Stimulated activated CD8-positive, alpha-beta memory T cell treated with anti-CD3 and anti-CD28 coated beads, Interleukin-15, amount 100 ng/mL, for 4 hours (primary cell): ENCODE measurements at places on chromosomes 7 and 10.

- DNase-seq: no peak
Observed at GRCh38 chr7:41786404-41786803, 83.5 kb upstream of the INHBA start.

DNA sequence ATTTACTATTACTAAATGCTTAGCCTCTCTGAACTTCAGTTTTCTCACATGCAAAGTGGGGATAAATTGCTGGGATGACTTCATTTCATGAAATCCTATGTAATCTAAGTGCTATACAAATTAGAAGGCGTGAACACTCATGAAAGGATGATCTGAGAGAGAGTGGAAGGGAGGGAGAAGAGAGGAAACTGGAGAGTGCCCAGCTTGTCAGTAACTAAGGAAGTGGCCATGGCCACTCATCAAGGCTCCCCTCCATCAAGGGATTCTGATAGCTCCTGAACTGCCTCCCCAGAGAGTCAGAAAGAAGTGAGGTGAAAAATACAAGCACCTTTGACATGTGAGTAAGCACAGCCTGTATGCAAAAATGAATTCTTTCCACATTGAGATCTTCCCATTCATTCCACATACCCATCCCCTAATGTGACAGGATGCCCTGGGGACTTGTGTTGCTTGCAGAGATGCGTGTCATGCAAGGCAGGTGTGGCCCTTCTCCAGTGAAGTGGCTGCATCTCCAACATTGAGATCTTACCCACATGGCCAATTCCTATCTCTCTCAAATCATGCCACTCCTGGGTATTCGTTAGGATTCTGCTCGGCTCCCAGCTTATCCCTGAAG, 76.5 kb upstream of the ITPRID1 start:
- no peak for DNase-seq

DNA sequence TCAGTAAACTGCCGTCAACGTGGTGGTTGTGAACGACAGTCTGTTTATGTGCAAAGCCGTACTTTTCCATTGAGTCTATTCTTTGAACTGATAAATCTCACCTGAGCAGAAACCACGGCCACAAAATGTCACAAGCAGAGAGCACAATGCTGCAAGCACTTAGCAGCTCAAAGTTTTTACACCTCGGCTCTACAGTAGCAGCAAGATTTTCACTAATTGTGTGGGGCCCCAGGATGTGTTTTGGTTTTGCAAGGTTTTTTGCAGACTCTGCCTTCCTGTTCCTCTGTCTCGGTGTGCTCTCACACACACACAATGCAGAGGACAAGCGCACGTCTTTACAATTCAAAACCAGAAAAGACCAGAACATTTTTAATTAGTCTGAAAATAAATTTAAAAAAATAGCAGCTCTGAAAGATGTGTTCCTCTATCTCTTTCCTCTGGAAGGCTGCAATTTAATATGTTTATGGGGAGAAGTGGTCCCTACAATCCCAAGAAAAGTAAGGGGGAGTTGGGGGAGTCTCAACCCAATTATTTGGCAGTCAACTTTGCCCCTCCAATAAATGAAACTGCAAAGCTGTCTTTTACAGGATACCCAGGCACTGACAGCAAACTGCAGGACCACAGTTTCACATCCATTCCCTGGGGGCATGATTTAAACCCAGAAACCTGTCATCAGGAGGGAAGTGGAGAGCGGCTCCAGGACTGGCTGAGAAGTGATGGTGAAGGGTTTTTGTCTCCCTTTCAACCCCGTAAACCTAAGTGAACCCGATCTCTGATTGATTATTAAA, 73.8 kb upstream of the SFMBT2 start:
- peak; percentile 13 for DNase-seq

DNA sequence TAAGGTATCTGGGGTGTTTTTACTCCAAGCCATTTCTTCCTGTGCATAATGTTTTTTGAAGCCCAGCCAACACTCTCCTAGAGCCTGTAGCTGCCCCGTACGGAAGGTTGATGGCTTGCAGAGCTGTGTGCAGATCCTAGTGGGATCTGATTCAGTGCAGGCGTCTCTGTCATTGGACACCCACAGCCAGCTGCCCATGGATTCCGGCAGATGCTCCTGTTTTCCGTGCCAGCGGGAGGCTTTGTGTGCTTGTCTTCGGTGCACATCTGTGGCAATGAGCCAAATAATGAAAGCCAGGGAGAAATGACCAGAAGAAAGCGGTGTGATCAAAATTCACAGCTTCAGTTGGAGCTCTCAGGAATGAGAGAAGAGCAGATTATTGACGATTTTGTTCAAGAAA, 426.4 kb downstream of the TYW1 start:
- no peak for DNase-seq

DNA sequence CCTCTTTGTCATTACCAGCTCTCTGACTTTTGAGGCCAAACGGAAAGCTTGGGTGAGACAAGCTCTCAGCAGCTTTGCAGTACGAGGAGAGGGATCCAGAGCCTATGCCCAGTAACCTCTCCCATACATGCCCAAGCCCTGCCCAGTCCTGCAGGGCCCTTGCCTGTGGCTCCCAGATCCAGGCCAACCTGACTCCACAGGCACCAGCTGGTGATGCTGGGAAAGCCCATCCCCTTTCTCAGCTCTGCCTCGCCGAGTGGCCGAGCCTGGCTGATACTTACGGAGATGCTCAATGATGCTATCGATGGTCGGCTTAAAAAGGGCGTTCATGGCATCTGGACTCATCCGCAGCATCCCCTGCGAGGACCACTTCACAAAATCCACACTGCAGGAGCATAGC, 55.4 kb downstream of the PNLIPRP2 start:
- DNase-seq: no peak

- no peak for DNase-seq
Observed at GRCh38 chr7:106016331-106016730, 53.3 kb downstream of the CDHR3 start.

DNA sequence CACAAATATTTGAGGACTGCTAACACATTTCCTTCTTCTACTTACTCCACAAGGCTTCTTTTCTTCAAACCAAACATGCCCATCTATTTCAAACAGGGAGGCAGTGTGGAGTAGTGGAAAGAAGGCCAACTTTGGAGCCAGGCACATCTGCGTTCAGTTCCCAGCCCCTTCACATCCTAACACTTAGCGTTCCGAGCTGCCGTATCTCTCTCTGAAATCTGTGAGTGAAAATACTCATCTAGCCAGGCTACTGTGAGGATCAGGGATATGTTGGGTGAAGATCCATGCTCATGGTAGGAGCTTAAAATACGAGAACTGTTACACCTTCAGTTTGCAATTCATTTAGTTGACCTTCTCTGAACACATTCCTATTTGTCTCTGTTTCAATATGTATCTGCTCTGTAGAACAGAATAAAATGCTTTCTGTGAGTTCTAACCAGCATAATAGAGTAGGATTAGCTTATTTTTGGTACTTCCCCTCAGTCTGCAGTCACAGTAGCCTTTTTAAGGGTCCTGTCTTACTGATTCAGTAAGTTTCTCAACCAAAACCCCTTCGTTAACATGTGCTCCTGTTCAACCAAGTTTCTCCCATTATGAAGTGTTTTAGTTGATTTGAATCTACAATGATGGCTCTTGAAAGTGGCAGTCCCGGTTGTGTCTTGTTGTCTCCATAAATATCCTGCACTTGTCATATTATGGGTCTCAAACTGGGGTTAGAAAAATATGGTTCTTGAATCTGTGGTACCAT, 3.3 kb upstream of the MEST start:
- DNase-seq: no peak

- DNase-seq: no peak
Observed at GRCh38 chr10:128268015-128268722, 141.9 kb upstream of the MKI67 start.

DNA sequence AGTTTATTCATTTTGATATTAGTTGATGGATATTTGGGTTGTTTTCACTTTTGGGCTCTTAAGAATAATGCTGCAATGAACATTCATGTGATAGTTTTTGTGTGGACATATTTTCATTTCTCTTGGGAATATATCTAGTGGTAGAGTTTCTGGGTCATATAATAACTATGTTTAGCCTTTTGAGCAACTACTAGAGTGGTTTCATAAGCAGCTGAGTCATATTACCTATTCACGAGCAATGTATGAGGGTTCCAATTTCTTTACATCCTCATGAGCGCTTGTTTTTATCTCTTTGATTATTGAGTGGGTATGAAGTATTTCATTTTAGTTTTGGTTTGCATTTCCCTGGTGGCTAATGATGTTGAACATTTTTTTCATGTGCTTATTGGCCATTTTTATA, 182.6 kb downstream of the PON1 start:
- no peak for DNase-seq

DNA sequence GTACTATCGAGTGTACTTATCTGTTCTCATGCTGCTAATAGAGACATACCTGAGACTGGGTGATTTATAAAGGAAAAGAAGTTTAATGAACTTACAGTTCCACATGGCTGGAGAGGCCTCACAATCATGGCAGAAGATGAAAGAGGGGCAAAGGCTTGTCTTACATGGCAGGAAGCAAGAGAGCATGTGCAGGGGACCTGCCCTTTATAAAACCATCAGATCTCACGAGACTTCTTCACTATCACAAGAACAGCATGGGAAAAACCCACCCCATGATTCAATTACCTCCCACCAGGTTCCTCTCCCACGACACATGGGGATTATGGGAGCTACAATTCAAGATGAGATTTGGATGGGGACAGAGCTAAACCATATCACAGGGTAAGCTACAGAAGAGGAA, 4.5 kb downstream of the NDUFA5 start:
- no peak for DNase-seq

DNA sequence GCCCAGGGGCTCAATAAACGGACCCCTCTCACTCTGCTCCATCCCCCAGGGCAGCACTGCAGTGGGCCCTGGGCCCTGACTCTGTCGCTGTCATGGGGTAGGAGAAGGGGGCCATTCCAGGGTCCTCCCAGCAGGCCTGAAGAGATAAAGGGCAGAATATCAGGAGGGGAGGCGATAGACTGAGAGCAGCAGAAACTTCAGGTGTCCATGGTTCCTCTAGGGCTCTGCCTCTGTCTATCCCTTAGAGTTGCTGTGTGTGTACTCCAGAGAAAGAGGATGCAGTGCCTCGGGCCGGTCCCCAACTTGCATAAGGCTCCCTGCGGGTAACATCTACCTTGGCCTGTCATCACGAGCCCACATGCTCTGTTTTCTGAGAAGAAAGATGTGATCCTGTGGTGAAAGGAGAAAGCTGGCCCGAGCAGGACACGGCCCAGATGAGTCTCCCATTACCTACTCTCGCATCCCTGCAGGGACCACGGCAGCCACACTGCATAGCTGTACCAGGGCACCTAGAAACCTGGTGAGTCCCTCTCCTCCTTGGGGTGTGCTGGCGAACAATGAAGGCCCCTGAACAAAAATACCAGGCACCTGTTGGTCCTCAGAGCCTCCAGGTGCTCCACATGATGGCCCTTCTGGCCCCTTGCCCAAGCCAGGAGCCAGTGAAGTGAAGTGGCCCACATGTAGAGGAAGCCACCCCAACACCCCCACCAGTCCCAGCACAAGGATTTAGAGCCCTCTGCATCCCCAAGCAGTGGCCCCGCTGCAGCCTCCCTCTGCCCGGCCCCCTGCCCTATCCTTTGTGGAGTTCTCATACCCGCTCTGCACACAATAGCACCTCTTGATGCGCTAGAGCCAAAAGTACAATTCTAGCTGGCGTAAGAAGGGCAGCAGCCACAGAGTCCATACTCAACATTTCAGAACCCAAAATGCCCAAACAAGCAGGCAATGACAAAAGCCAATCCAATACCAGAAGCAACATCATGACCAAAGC, 106.8 kb downstream of the ARHGAP22 start:
- DNase-seq: no peak

DNA sequence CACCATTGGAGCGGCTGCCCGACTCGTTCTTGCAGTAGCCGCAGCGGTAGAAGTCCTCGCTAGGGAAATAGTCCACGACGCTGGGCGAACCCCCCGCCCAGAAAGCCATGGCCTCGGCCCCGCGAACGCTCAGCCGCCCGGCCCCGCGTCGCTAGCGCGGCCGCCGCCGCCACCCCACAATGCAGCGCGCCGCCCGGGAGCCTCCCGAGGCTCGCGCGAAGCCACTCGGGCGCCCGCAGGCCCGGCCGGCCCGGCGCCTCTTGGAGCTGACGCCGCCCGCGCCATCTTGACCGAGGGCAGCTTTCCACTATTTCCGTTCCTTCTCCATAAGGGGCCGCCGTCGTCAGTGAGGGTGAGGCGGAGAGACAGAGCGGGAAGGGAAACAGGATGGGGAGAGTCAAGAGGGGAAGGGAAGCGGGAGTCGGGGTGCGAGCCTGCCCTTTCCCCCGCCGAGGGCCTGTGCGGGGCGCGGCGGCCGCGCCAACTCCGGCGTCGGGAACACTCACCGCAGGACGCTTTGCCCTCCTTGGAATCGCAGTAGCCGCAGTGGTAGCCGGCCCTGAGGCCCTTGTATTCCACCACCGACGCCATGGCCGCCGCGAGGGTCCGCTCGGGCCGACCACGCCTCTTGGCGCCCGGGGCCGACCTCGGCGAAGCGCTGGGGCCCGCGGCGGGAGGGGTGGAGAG, at the start of gene ATE1:
Gene ATE1 (minus strand): TSS at position 191 of the 687 bp plus-strand sequence. CDS start 82 bp downstream, at position 109.
- peak; percentile 65 for DNase-seq

DNA sequence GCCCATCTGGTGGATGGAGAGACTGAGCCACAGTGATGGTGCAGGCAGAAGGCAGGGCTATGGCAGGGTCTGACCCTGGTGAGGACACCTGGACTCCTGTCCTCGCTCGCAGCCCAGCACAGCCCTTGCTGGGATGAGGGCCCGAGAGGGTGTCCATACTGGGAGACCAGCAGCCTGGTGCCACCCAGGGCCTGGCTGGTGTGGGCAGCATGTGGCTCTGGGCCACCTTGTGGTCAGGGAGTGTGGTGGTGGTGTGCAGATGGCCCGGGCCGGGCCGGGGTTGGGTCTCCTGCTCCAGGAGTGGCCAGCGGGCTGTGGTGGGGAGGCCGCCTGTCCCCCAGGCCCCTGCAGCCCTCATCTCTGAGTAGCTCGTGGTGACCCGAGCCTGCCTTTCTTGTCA, 14.9 kb downstream of the ADCY1 start:
- no peak for DNase-seq

DNA sequence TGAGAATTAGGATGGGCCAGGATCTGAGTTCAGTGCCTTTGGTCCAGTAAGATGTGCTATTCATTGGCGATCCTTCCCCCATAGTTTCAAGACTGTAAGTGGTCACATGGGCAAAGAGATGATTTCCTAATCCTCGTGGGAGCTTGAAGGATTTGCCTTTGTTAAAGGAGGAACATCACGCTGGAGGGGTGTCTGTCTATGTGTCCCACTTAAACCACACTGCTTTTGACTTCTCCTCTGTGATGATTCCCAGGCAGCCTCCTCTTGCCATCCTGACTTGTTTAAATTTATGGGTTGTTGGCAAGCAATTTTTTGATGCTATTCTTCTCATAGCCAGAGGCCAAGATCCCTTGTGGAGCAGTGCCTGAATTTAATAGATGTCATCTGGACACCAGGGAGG, 154.0 kb downstream of the TCF7L2 start:
- DNase-seq: no peak

- DNase-seq: no peak
Observed at GRCh38 chr10:34869135-34869836, 54.2 kb upstream of the PARD3 start.

GRCh38 chr7:44573464-44574286, at the start of gene DDX56:
DDX56 (minus strand) TSS chr7:44573908; CDS start chr7:44573895, 13 bp downstream.
- DNase-seq: peak; percentile 88

- no peak for DNase-seq
Observed at GRCh38 chr10:44911081-44911540, at the start of gene TMEM72. TMEM72 (plus strand) TSS chr10:44911337; CDS start chr10:44911513, 176 bp downstream.
